ENCODE measurements at places on chromosomes 12 and 14. TPM values are rescaled to one million over a fixed set of nuclear protein-coding genes. Genes with fewer than 3 reads are reported as not detected.

DNA sequence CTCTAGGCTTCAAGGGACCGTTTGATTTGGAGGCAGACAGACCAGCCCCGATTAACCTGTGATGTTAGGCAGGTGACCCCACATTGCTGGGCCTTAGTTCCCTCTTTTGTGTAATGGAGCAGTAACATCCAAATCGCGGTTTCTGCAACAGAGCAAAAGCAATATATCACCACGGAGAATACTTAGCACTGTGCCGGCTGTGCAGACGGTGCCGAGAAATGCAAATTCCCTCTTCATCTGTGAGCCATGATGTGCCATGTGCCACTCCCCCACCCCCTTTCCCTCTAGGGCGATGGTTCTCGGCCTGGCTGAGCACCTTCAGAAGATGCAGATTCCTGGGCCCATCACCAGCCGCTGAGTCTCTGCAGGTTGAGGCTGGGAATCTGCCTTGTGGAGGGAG lies 10.9 kb downstream of the BCL7A start:
- no peak for DNase-seq

DNA sequence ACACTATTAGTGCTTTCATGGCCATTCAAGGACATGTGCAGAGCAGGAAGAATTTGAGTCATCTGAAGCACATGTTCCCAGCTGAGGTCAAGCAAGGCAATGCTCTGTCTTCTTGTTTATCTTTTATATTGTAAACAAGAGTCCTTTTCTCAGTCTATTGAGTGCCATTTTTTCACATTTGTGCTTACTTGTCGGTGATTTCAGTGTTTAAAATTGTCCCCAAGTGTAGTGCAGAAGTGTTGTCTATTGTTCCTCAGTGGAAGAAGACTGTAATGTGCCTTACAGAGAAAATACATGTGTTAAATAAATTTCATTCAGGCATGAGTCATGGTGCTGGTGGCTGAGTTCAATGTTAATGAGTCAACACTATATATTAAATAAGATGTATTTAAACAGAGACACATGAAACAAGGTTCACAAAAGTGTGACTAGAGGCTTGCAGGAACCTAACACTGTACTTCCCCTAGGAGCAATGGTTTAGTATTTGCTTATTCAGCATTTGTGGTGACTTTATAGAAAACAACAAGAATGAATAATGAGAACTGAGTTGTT lies 391.1 kb downstream of the LRIG3 start:
- peak; percentile 86 for DNase-seq

- no peak for DNase-seq
Observed at GRCh38 chr14:83870546-83871270, 1659.2 kb upstream of the FLRT2 start.

TPPP2 gene
- total RNA-seq: not detected

LIN7A gene
- 23.9 TPM for total RNA-seq

GRCh38 chr12:106274575-106275121 lies 26.8 kb upstream of the CKAP4 start:
- DNase-seq: no peak

GRCh38 chr12:96238336-96239047 lies 44.3 kb downstream of the ELK3 start:
- no peak for DNase-seq

DNA sequence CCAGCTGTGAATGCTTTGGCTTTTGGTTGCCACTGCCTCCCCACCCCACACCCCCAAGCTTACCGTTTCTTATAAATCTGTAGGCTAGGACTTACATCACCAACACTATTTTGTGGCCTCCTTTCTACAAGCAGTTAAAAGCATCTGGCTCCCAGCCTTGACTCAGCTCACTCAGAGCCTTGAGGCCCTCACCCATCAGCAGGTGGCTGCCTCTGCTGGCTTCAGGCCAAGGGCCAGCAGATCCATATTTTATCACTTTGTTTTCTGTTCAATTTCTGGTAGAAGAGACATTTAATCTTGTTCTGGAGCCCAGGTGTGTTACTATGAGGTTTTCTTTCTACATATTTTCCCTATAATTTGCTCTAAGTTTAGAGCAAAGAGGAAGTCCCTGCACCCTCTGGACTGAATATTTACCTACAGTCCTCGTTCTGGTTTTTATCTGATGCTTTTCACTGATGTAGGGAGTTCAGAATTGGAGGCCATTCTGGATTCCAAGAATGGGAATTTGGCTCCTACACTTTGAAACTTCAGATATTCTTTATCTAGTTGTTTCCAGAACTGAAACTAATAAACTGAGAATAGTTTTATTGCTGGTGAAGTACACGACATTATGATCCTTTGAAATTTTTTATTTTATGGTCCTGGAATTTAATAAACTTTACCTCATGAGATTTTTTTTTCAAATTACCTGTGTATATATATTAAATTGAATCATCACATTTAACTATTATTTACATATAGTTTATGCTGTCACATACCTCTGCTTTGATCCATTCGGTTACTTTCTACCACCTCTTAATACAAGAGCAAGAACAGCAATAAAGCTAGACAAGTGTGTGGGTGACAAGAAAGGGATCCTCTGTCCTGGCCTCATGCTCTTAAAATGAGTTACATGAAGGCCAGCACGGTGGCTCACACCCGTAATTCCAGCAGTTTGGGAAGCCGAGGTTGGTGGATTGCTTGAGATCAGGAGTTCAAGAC lies 22.2 kb downstream of the PLBD1 start:
- no peak for DNase-seq

TAS2R14 gene
- total RNA-seq: 3.9 TPM

GRCh38 chr12:114858388-114859146 lies 174.6 kb upstream of the TBX3 start:
- DNase-seq: no peak

GRCh38 chr12:2627076-2627834 lies 167.5 kb upstream of the FKBP4 start:
- no peak for DNase-seq

DNA sequence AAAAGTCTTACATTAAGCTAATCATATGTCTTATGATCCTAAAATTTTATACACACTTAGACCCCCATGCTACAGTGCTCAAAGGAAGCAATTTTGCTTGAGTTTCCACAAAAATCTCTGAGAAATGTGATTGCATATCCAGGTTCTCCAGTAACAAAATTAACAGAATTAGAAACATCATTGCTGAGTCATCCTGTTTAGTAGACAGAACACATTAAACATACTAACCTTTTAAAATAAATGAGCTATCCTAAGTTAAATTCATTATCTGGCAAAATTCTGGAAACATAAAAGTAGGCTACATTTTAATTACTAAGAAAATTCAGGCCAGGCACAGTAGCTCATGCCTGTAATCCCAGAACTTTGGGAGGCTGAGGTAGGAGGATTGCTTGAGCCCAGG lies 94.7 kb downstream of the DENND5B start:
- peak; percentile 37 for DNase-seq

DLK1 gene
- not detected for total RNA-seq

DNA sequence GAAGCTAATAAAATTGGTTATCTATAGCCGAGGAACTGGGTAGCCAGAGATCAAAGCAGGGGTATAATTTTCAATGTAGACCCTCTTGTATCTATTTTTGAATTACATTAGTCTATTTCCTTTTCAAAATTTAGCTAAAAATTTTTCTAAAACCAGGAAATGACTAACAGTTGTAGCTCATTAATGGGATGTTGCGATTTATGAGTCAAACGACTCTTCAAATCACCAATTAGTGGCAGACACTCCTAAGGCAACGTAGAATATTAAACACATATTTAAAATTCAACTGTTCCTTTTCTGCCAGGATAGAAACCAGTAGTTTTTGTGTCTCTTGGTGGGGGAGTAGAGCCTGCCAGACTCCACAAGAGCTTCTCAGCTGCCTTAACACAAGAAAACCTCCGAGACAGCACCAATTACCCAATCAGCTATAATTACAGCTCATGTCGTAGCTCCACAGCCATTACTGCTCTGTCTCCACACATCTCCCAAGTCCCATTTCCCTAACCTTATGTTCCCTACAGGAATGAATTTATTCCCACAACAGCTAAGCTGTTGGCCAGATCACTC lies 26.9 kb downstream of the GCN1 start:
- no peak for DNase-seq

DNA sequence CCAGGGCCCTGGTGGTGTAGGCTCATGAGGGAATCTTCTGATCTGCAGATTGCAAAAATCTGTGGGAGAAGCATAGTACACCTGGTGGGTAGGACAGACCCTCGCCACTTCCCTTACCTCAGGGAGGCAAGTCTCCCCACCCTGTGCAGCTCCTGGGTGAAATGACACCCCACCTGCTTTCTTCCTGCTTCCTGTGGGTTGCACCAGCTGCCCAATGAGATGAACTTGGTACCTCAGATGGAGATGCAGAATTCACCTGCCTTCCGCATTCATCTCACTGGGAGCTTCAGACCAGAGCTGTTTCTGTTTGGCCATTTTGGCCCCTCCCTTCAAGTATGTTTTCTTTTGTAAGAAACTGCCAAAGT lies 4.7 kb downstream of the CLEC2D start:
- DNase-seq: no peak

GRCh38 chr14:96297997-96298515 lies 42.0 kb downstream of the BDKRB1 start:
- DNase-seq: no peak

DNA sequence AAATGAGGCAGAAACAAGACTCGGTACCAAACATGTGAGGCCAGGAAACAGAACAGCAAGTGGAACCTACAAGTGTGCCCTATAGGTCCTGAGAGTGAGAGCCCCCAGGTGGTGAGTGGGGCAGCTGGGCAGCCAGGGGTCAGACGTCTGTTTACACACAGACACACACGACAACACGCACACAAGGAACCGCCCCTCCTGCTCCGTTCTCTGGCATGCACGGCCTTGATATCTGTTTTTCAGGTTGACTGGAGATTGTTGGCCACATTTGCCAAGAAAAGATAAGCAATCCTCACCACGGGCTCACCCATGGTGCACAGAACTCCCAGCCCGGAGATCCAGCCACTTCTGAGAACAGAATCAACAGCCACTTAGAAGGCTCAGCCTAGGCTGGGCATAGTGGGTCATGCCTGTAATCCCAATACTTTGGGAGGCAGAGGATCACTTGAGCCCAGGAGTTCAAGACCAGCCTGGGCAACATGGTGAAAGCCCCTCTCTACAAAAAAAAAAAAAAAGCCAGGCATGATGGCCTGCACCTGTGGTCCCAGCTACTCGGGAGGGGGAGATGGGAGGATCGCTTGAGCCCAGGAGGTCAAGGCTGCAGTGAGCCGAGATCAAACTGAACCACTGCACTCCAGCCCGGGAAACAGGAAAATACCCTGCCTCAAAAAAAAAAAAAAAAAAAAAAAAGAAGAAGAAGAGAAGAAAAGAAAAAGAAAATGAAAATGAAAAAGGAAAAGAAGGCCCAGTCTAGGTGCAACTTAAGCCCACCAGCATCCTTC lies 19.4 kb upstream of the EIF5 start:
- DNase-seq: no peak

AJUBA gene
- total RNA-seq: 67.6 TPM

DNA sequence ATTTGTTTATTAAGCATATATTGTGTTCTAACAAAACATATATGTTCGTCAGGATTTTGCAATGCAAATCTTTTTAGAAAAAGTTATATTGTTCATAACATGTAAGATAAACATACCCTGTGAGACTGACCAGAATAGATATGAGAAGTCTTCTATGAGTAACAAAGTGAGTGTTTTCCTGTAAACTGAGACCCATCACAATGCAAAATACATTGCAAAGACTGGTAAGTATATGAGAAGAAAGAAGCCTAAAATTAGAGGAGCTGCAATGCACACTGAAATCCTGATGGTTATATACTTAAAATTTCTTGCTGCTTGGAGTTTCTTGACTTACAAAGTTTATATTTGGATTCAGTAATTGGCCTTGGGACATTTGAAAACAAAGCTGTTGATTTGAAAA lies 6.0 kb downstream of the HMGA2 start:
- peak; percentile 68 for DNase-seq

DNA sequence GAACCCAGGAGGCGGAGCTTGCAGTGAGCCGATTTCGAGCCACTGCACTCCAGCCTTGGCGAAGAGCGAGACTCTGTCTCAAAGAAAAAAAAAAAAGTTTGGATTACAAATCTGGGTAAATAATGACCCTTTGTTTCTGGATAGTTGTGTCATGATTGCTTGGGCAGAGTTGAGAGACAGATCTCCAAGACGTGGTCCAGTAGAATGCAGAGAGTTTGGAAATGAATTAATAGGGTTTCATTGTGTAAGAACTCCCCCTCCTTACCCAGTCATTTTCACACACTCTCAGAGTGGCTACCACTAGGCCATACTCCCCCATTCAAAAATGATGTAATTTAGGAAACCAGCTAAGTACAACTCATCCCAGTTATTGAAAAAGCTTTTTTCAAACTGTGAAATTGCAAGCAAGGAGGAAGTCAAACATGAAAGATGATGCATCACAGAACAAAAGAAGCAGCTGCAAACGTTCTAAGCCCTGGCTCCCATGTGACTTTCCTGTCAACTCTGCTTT lies 1331.9 kb downstream of the AACS start:
- DNase-seq: no peak

DNAJC22 gene
- total RNA-seq: 6.7 TPM

MRPL52 gene
- total RNA-seq: 51.4 TPM

DNA sequence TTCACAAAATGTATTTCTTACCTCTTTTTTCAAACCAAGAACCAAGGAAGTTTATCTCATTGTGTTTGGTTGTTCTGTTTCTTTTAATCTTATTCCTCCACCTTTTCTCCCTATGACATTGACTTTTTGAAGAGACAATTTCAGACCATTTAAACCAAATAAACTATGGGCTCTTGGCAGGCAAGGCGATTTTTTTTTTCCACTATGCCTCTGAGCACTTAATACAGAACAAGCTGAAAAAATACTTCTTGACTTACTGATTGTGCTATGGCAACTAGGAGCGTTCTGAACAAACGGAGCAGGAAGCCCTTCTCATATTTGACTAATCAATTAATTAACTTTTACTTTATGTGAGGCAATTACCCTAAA lies 98.0 kb downstream of the ZNF664 start:
- no peak for DNase-seq

DNA sequence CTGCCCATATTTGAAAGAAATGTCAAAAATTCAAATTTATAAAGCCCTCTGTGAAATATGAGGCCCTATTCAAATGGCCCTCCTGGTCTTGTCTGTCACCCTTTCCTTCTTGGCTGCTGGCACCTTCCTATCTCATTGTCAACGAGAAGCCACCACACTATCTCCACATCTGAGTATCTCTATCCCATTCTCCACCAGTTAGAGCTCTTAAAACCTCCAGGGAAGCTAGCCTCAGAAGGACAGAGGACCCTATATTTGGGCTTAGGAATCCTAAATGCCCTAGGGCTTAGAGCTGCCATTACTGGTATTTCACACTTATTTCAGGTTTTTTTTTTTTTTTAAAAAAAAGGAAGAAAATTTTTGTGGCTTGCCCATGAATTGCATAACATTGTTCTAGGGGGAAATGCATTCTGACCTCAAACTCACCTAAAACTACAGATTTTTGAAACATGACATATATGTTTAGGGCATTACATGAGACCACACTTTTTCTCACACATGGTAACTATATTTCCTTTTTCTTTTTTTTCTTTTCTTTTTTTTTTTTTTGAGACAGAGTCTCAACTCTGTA lies 25.0 kb downstream of the SLC25A21 start:
- no peak for DNase-seq

ARHGAP5 gene
- 45.3 TPM for total RNA-seq

Measured in IMR-90 (cell line).